ENCODE measurements at places on chromosomes 6 and 20. TPM values are rescaled to one million over a fixed set of nuclear protein-coding genes. Genes with fewer than 3 reads are reported as not detected.

MYBL2 gene
- not detected for total RNA-seq

SEC63 gene
- 14.5 TPM for total RNA-seq

ANKRD6 gene
- total RNA-seq: 12.3 TPM

ZSCAN31 gene
- total RNA-seq: 9.9 TPM

CTAGE9 gene
- total RNA-seq: not detected

- DNase-seq: no peak
Observed at GRCh38 chr6:4848382-4849068, 72.3 kb downstream of the CDYL start.

GRCh38 chr6:38155144-38155543 is 335.6 kb downstream of the ZFAND3 start:
- DNase-seq: no peak

GRCh38 chr20:46139908-46140482 is 21.9 kb downstream of the CD40 start:
- DNase-seq: no peak

DNA sequence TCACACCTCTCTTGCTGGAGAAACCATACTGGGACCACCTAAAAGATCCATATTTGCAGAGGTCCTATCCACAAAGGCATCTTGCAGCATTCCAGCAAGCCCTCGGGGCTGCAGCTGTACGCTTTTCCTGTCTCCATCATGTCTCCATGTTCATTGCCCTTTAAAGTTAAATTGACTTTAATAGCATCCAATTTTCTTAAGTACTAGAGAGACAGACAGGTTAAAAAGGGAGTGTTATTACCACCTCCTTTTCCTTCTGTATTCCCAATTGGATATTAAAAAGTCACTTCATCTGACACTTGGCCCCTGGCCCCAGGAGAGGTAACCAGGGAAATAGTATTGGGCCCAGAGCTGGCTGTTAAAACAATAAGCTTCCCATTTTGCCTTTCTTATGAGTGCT is 178.6 kb downstream of the UNC5CL start:
- DNase-seq: no peak

DNA sequence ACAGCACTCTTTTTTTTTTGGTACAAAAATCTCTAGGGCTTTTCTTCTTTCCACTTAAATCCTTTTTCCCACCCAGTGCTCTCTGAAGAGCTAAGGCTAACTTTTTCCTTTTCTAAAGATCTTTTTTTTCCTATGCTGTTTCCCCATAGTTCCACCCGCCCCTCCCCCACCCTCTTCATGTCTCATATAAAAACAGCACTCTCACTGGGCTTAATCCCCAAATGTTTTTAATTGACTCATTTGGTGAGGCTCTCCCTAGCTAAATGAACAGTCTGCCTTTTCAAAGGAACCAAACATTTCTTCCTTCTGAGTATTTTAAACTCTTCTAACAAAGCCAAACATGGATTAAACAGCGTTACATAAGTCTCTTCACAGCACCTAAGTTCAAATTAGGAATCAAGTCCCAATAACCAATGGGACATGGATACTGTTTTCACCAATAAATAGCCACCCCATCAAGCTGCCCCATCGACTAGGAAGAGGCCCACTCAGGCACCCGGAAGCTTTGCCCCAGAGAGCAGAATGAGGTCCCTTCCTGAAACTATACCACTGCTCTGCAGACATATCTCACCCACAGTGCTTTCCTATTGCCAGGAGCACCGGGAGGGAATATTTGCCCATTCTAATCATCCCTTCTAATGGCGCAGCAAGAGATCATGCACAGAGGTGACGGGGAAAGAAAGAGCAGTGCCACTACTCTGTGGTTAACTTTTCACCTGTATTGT is 63.7 kb downstream of the ATXN1 start:
- no peak for DNase-seq

- no peak for DNase-seq
Observed at GRCh38 chr6:155040901-155041650, 46.0 kb downstream of the TIAM2 start.

DNA sequence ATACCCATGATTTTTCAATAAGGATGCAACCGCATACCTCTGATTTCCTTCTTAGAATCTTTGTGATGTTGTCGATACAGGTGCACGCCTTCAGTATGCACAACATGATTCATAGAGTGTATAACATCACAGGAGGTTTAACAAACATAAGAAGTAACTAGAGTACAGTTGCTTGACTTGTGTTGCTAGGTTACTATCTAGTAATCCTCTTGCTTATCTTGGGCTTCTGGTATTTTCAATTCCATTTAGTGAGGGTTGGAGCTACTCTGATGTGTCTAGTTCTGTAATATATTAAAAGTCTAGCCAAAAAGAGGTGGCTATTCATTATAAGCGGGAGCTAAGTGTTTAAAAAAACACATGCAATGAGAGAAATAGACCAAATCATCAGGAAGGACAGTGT is 85.5 kb upstream of the TENT5A start:
- no peak for DNase-seq

DNA sequence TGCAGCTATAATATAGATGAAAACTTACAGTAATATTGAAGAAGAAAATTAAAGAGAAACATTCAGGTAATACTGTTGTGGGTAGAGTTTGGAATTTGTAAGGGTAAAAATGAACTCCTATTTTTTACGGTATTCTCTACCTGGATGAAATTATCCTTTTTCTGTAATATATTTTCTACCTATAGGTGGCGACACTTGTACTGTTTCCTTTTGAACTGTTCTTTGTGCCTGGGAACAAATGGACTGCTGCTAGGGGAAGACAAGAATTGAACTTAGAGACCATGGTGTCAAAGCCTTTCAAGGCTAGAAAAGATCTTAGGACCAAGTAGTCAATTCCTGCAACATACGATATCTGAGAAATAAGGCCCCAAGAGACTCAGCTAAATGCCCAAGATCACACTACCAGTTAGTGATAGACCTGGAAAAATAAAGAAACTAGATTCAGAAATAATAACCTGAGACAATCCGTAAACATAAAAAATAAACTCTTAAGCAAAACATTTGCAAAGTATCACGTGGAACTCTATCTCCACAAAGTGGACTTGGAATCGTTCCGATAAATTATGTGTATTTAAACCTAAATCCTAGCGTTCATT is 383.8 kb downstream of the TFAP2A start:
- no peak for DNase-seq

All from right atrium auricular region (tissue), 2 donors.